ENCODE measurements at places on chromosomes 6 and 20. TPM values are rescaled to one million over a fixed set of nuclear protein-coding genes. Genes with fewer than 3 reads are reported as not detected.

Gene CCDC170
- 0.05 TPM for total RNA-seq

Gene FOXA2
- not detected for total RNA-seq

Gene THBS2
- 152 TPM for total RNA-seq

Gene TMEM181
- total RNA-seq = 42.9 TPM

Gene ZBP1
- not detected for total RNA-seq

Gene PTPRT
- total RNA-seq = not detected

Gene TFAP2A
- total RNA-seq = 74.0 TPM

Gene VSX1
- total RNA-seq = not detected

Gene MICA
- total RNA-seq = 17.6 TPM

Gene SPTLC3
- total RNA-seq = not detected

Gene HBS1L
- total RNA-seq = 123 TPM

DNA sequence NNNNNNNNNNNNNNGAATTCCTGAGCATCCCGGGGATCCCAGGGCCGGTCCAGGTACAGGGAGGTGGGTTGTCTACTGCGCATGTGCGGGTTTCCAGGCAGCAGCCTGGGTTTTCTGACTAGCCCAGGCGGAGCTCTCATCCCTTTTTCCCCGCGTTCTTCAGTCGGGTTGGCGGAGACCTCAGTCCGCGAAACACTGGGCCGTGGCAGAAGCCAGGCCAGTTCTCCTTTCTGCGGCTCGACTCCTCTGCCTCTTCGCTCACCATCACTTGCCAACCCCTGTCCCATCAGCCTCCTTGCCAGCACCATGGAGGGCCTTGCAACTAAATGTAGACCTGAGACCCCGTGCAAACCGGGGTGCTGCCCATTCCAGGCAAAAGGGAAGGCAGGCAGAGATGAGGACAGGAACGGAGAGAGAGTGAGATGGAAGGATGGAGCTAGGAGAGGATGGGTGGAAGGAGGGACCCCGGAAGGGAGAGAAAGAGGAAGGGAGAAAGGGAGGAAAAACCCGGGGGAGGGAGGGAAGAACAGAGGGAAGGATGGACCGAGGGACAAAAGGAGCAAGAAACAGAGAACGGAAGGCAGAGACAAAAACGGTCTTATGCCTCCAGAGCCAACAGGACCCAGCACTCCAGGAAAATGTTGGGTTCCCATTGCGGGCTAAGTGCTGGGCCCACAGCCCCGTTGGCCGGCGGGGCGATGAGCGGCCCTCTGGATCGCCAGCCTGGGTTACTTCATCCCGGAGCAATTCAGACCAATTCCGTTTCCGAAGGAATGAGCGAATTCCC lies 445.4 kb upstream of the DEFB115 start:
- DNase-seq = peak; percentile 44
- H3K4me3 ChIP-seq = no peak overlapping the region
- H3K4me1 ChIP-seq = no peaks in the 10 kb centered on the region
- H3K27me3 ChIP-seq = peaks cover 14% of the 10 kb centered on the region

GRCh38 chr20:60281295-60281694 lies 323.1 kb downstream of the CDH26 start:
- no peak overlapping the region for H3K27ac ChIP-seq
- H3K36me3 ChIP-seq = peaks cover 6% of the 10 kb centered on the region
- H3K4me1 ChIP-seq = peaks cover 12% of the 10 kb centered on the region
- peaks cover 2% of the 10 kb centered on the region for H3K27me3 ChIP-seq
- no peak overlapping the region for H3K4me3 ChIP-seq

- H3K27ac ChIP-seq = no peak overlapping the region
- H3K4me1 ChIP-seq = peaks cover 94% of the 10 kb centered on the region
- DNase-seq = peak; percentile 49
- H3K36me3 ChIP-seq = peaks cover 28% of the 10 kb centered on the region
- H3K27me3 ChIP-seq = no peaks in the 10 kb centered on the region
Measured at GRCh38 chr20:45012682-45013302, 46.5 kb downstream of the STK4 start.

GRCh38 chr6:14365393-14365792 lies 247.8 kb downstream of the CD83 start:
- H3K4me1 ChIP-seq = no peaks in the 10 kb centered on the region
- no peaks in the 10 kb centered on the region for H3K36me3 ChIP-seq
- peak; percentile 12 for DNase-seq
- H3K27me3 ChIP-seq = peaks cover 15% of the 10 kb centered on the region

GRCh38 chr20:25148982-25149846 lies 46.3 kb upstream of the ENTPD6 start:
- no peak overlapping the region for H3K27ac ChIP-seq
- peaks cover 5% of the 10 kb centered on the region for H3K4me1 ChIP-seq
- DNase-seq = no peak
- no peak overlapping the region for H3K4me3 ChIP-seq
- H3K27me3 ChIP-seq = peaks cover 21% of the 10 kb centered on the region

GRCh38 chr20:52172392-52173047 lies 19.1 kb downstream of the ZFP64 start:
- H3K4me3 ChIP-seq = no peak overlapping the region
- H3K4me1 ChIP-seq = no peaks in the 10 kb centered on the region

GRCh38 chr20:53867741-53868351 lies 202.5 kb downstream of the BCAS1 start:
- DNase-seq = no peak
- peak overlapping the region; percentile 94 for H3K27ac ChIP-seq
- peaks cover 1% of the 10 kb centered on the region for H3K27me3 ChIP-seq
- peaks cover 78% of the 10 kb centered on the region for H3K4me1 ChIP-seq
- H3K36me3 ChIP-seq = no peaks in the 10 kb centered on the region

All from HFFc6 (cell line).